Stimulated activated naive CD8-positive, alpha-beta T cell treated with anti-CD3 and anti-CD28 coated beads, Interleukin-15, amount 100 ng/mL, for 72 hours (primary cell): ENCODE measurements at places on chromosomes 16 and 17.
A peak's percentile ranks its signal among the peaks of the same experiment; 100 is the strongest.

- no peak for DNase-seq
These were observed 180.9 kb downstream of the AIPL1 start for GRCh38 chr17:6254036-6254435.

DNA sequence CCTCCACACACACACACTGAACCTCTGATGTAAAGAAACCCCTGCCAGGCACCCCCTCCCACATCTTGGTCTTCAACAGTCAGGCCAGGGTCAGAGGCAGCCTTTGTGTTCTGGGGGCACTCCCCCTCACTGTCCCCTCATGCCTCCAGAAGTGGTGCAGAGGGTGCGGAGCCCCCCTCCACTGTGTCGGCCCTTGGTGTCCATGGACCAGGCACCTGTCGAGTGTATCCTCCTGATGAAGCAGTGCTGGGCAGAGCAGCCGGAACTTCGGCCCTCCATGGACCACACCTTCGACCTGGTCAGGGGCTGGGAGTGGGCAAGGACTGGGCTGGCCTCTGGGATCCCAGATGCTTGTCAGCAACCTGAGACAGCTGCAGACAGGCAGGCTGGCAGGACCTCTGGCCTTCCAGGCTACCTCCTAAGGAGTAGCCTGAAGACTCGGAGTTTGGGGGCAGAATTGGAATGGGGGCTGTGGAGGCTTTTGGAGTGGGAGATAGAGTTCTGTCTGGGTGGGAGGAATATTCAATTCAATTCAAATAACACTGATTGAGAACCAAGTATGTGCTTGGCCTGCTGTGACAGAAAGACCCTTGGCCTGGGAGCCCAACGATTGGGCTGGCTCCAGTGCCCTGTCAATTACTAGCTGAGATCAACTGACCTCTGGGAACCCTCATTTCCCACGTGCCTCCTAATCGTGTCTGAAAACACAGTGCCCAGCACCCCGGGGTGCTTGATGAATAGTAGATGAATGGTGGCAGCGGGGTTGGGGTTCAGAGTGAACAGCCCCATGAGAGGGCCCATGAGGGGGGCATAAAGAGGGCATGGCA, 11.5 kb downstream of the GUCY2D start:
- DNase-seq: no peak

DNA sequence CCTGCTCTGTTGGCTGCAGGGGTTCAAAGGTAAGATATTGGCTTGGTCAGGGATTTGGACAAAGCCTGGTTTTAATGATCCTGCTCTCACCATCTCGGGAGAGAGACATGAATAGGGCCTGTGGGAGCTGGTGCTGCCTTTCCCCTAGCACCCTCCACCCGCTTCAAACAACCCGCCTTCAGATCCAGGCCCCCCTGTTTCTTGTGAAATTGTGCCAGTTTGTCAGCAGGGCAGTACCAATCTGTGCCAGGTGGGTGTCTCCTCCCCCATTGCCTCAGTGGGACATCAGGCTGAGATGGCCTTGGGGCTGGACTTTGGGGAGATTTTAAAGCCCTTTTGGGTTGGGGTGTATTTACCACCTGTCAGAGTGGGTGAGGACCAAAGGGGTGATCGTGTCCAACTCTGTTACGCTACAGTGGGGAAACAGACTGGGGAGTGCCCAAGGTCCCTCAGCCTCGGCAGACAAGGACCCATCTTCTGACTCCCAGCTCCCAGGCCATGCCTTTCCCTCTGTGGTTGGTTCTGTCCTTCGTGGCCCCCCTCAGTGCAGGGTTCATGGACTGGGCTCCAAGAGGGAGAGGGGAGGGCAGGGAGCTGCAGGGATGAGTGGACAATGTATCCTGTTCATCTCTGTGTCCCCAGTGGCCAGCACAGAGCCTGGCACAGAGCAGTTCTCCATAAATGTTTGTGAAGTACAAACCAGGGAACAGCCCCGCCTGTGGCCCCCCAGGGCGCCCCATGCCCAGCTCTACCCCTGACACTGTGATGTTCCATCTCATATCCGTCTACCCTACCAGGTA, 3.3 kb downstream of the ARHGAP23 start:
- DNase-seq: no peak

DNA sequence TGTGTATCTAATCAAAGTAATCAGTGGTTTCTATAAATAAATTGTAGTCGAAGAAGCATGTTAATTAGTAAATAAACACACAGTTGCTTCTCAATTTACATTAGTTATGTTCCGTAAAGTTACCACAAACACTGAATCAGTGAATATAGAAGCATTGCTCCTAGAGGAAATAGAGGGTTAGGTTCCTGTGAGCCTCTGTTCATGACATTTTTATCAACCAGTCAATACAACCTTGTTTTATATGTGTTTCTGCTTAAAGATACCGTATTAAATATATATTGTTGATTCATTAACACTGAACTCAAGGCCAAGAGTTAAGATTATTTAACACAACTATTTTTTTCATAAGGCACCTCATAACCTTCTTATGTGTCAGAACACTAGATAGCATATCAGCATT, 134.3 kb downstream of the PPM1E start:
- no peak for DNase-seq

GRCh38 chr16:30984669-30985400, at the start of gene HSD3B7:
TSS of gene HSD3B7 (plus strand) at chr16:30985207. CDS start at chr16:30985659, 452 bp downstream.
- peak; percentile 78 for DNase-seq

GRCh38 chr16:80711406-80711805, 93.0 kb downstream of the CDYL2 start:
- DNase-seq: no peak

- no peak for DNase-seq
These were observed 159.6 kb downstream of the HS3ST2 start for GRCh38 chr16:22973522-22973921.

GRCh38 chr17:80639658-80640057, 95.0 kb downstream of the RPTOR start:
- DNase-seq: no peak

DNA sequence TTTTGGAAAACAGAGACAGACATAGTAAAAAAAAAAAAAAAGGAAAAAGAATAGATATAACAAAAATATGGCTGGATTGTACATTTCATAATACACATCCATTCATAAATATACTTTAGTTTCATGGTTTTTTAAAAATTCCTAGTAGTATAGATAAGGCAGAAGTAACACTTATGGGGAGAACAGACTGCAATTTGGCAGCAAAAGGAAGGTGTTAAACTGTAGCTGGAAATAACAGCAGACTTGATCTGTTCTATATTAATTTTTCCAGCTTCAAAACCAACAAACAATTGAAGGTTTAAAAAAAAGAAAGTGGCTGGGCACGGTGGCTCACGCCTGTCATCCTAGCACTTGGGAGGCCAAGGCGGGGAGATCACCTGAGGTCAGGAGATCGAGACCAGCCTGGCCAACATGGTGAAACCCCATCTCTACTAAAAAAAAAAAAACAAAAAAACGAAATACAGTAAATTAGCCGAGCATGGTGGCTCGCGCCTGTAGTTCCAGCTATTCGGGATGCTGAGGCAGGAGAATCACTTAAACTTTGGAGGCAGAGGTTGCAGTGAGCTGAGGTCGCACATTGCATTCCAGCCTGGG, 191.8 kb downstream of the SPECC1 start:
- DNase-seq: no peak

DNA sequence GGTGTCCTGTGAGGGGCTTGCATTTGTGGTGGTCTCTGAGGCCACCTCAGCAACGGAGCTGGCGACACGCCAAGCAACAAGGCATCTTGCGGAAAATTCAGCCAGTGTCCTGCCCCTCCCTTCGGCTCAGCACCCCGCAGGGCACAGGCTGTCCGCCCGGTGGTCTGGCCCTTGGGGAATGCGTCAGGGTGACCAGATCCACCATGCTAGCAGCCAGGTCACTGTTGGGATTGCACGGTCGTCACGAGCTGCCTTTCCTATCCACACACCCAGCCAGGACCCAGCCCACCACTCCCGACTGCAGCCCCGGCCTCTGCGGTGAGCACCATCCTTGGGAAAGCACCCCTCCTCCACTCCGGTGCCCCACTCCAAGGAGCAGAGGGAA, 221.2 kb downstream of the NTN1 start:
- DNase-seq: no peak

DNA sequence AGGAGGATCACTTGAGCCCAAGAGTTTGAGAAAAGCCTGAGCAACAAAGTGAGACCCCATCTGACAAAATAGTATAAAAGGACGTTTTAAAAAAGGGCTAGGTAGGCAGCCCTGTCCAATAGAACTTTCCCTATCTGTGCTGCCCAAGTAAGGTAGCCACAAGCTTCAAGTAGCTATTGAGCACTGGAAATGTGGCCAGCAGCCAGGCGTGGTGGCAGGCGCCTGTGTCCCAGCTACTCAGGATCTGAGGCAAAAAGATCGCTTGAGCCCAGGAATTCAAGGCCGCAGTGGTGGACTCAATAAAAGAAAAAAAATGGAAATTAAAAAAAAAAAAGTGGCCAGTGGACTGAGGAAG, 1.5 kb upstream of the NQO1 start:
- no peak for DNase-seq

DNA sequence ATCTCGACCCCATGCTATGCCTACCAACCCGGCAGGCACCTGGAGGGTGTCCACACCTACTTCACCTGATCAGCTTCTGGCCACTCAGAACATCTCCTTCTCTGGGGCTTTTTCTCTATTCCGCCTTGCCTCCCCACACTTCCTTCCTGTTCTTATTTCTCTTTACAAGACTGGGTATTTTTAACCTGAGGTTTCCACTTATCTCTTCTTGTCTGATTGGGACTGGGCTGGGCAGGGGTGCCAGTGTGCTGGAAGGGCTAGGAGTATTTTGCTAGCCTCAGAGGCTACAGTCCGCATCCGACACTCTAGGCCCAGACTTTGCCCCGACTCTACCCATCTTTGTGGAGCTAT, 26.2 kb upstream of the ZNF652 start:
- peak; percentile 25 for DNase-seq

- DNase-seq: no peak
These were observed 17.5 kb downstream of the SOCS1 start for GRCh38 chr16:11238272-11239202.

DNA sequence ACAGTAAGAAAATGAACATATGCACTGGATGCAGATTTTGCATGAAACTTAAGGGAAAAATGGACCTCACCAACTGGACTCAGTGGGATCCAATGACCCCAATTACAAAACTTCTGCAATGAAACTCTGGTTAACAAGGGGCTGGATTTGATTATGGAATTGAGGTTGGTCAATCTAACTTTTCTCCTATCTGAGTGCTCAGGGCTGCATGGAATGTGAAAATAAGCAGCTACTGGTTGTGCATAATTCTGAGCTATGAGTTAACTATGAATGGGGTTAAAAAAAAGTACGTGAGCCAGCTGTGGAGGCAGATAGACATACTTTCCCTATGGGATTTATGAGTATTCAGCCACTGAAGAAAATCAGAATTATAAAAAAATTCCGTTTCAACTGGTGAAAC, 9.2 kb downstream of the FAM20A start:
- no peak for DNase-seq

- DNase-seq: no peak
These were observed 4.8 kb downstream of the MRC2 start for GRCh38 chr17:62631936-62632924.

- DNase-seq: peak; percentile 60
These were observed 10.0 kb upstream of the C1QTNF8 start for GRCh38 chr16:1105888-1106620.

- DNase-seq: no peak
These were observed 650.4 kb upstream of the RBFOX1 start for GRCh38 chr16:6682142-6682811.

DNA sequence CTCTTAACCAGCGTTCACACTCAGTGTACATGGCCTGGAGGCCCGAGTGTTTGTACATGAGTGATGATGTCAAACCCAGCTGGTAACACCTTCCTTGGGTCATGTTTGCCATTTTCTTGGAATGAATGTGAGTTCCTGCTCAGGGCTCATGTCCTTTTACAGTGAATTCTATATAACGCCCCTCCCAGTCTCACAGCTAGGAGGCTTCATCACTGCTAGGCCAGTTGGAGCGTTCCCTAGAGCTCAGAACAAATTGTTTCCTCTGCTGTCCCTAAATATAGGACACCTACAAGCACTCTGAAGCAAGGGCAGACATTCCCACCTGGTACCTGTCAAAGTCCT, 5.5 kb downstream of the TIMM22 start:
- no peak for DNase-seq

GRCh38 chr17:80464486-80464885, 11.9 kb downstream of the NPTX1 start:
- no peak for DNase-seq

DNA sequence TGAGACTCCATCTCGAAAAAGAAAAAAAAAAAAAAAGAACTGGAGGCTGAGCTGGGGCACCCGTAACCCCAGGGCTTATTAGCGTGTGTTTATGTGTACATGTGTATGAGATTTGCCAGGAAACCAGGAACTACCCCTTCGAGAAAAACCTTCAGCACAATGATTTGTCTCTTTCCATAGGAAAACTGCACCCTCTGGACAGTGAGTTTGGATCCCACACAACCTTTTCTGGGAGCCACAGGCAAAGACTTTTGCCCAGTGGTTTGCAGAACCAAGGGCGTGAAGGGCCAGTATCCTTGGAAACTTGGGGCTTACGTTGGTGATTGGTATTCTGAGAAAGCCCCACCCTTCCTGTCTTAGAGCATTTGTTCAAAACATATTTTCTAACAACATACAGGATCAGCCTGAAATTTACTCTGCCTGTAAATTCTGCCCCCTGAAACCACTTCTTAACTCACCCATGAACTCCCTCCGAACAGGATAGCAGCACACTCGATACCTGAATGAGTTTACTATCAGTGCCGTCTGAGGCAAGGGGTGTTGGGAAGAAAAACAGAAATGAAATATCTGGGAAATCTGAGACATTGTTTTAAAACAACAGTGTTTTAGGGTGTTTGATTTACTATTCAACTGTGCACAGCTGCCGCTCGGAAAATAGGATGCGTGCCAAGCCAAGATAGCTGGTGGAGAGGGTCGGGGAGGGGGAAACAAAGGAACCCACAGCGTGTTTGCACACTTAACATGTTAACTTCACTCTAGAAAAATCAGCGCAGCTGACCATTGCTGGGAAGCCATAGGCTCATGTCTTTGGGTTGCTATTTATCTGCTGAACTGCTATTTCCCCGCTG, 40.2 kb upstream of the MAF start:
- DNase-seq: no peak

DNA sequence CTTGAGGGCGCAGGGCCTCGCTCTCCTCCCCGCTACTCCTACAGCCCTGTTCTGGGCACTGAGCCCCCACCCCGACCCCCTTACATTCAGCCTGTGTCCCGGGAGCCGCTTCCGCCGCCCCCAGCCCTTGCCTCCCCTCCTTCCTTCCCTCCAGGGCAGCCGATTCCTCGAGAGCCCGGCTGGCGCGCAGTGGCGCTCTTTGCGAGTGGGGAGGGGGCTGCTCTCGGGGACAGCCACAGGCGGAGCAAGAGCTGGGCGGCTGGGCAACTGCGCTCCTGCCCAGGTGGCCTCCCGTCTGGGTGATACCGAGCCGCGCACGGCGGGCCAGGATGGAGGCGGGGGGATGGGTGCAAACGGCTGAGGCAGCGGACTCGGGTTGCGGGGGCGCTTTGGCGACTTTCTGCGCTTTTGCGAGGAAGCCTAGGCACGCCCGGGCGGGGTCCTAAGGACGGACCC, 1.2 kb downstream of the MMP15 start:
- no peak for DNase-seq
